ENCODE measurements at places on chromosomes 2 and 18. TPM values are rescaled to one million over a fixed set of nuclear protein-coding genes. Genes with fewer than 3 reads are reported as not detected.

The TFCP2L1 gene
- total RNA-seq: not detected

The SLC38A11 gene
- total RNA-seq: not detected

The CTDP1 gene
- 17.6 TPM for total RNA-seq

The CD28 gene
- not detected for total RNA-seq

The SCN7A gene
- not detected for total RNA-seq

The SKA1 gene
- 25.4 TPM for total RNA-seq

The AGXT gene
- total RNA-seq: not detected

The SERPINB12 gene
- not detected for total RNA-seq

The CENPA gene
- total RNA-seq: 16.0 TPM

The GPR17 gene
- not detected for total RNA-seq
